ENCODE measurements at places on chromosomes 6 and 20.

GRCh38 chr6:148739822-148740128 is 7.1 kb upstream of the UST start:
- no peak for DNase-seq

- no peak for DNase-seq
Measured at GRCh38 chr6:87583822-87584221, 6.0 kb downstream of the RARS2 start.

DNA sequence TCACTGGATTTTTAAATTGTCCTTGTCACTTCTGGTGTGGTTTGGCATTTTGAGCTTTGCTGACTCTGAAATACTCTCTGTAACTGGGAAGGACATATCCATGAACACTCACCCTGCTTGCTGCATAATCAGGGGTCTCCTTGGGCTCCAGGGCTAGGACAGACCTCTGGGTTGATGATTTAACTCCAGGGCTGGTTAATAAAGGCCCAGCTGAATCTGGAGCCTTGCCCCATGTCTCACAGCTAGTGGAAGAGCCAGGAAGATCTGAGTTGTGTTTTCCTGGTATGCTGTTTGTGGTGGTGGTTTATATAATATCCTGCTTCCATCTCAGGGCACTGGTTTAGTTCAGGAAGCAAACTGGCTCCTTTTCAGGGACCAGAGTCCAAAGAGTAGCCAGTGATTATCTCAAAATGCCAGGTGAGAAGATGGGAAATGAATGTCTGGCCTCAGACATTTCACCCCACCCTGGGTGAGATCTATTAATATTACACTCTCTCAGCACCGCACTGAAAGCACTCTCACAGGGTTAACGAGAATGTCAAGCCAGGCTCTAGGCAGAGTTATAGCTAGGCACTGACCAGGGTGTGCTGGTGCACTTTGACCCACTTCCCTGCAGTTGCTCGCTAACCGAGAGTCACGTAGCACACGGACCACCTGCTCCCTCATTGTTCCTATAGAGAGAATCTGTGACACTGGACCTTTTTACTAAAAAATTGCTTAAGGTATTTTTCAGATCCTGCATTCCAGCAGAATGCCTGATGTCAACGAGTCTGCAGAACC is 90.1 kb upstream of the SLC22A16 start:
- no peak for DNase-seq

- peak; percentile 64 for DNase-seq
Measured at GRCh38 chr6:99588618-99589289, 17.9 kb upstream of the PRDM13 start.

DNA sequence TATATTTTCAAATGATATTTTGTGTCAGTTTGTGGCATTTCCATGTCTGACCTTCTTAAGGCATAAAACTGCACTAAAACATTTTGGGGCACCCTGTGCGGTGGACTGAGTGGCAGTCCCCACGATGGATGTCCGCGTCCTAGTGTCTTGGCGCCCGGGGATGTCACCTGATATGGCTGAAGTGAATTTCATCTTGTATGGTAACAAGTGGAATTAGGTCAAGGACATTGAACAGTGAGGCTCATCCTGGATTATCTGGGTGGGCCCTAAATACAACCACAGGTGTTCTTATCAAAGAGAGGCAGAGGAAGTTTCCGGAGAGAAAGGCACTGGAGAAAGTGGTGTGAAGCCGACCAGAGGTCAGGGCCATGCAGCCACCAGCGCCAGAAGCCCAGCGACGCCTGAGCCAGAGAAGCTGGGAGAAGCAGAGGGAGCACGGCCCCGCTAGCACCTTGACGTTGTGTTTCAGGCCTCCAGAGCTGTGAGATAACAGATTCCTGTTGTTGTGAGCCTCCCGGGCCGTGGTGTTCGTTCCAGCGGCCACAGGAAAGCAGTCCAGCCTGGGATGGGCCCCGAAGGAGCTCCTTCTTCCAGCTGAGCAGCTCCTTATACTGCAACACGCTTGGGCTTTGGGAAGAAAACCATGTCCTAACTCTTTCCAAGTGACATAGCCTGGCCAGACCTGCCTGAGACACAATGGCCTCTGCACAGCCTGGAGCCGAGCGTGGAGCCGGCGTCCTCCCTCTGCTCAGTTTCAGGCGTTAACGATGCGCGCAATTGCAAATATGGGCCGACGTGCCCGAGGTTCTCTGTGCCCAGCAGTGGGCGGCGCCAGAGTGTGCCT is 22.5 kb downstream of the THBS2 start:
- DNase-seq: no peak

- DNase-seq: no peak
Measured at GRCh38 chr6:155466539-155466938, 10.9 kb upstream of the NOX3 start.

- no peak for DNase-seq
Measured at GRCh38 chr6:53466257-53466656, 78.6 kb downstream of the GCLC start.

DNA sequence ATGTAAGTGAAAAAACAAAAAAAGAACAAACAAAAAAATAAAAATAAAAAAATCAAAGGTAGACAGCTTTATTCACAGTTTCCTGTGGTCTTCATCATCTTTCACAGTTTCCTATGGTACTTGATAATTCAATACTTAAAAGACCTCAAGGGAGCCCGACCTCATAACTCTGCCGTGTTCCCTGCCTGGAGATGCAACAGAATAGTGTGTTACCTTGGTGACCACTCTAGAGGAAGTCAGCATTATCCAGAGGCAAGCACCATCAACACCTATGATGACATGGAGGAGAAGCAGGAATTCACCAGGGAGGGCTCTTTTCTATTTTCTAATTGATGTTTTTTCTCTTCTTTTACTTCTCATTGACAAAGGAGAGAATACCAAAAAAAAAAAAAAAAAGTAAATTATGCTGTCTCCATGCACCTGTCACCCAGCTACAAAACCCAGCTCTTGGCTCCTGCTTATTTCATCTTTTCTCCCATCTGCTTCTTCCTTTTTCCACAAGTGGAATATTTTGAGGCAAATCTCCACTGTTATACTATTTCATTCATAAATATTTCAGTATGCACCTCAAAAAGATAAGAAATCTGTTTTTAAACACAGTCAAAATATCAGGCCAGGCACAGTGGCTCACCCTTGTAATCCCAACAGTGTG is 95.8 kb upstream of the STXBP5 start:
- no peak for DNase-seq

DNA sequence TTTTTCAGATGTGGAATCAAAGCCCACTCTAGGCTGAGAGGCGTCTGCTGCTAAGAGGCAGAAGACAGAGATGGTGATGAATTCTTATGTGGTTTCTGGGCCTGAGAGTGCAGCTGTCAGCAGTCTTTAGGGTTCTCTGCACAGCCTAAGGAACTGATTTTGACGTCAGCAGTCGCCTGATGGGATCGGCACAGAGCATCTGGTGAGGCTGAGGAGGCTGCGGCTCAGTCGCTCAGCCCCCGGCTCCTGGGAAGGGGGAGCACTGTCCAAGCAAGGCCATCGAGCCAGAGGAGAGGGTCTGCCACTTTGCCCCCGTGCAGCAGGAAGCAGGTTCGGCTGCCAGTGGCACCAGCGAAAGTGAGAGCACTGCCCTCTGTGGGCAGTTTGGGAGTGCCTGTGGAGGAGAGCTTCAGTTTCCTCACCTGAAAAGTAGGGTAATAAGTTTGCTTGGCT is 92.5 kb downstream of the TCP11 start:
- DNase-seq: no peak

GRCh38 chr6:7469696-7470095 is 71.8 kb upstream of the DSP start:
- DNase-seq: no peak

GRCh38 chr20:18271160-18271559 is 17.2 kb upstream of the ZNF133 start:
- DNase-seq: no peak

DNA sequence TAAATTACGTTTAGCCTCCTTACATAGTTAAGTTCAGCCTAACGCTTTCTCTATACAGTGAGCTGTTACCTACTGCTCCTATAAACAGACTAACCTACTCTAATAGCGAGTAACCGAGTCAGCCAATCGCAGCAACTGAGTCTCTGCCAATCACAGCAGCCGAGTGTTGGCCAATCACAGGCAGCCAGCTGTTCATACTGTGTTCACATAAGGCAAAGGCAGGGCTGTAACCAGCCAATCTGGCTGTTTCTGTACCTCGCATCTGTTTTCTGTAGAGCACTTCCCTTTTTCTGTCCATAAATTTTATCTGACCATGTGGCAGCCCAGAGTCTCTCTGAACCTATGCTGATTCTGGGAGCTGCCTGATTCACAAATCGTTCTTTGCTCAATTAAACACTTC is 263.9 kb upstream of the JARID2 start:
- no peak for DNase-seq
